ENCODE measurements at places on chromosomes 5 and 9.

DNA sequence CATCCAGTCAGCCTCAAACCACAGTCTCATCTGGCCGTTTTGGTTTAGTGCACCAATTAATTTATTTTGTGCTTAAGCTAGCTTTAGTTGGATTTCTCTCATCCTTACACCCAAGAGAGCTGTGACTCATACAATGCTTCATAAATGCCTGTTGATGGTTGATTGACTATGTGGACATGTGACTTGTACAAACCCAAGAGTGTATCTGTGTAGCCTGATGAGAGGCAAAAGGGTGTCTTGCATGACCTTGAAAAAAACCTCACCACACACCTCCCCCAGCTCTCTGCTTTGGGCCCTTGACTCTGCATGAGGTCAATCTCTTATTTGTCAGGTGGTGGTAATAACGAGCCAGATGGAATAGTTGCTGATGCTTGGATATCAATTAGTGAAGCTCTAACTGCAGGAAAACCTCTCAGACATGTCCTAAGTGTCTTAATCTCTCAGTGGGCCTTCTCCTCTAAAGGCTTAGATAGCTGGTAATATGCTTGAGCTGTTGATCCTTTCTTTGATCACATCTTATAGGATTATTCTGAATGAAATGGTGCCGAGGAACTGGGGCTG, 10.6 kb upstream of the GLRA1 start:
- no peak for DNase-seq

DNA sequence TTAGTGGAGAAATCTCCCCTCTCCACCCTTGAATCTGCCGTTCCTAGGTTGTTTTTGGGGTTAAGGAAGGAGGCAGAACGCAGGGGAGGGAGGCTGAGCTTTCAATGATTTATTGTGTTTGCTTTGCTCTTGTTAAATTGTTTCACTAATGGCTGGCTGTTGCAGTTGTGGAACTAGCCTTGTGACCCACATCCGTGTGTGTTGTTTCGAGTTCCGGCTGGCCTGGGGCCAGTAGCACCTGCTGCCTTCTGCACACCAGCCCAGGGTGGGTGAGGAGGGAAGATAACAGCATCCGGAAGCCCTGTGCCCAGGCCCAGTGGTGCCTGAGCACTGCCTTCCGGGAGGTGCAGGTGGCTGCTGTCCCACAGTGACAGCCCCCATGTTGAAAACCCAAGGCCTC, 3.6 kb downstream of the ERGIC1 start:
- DNase-seq, result no peak

GRCh38 chr5:141636106-141636412, 590 bp downstream of the HDAC3 start:
- DNase-seq, result no peak

DNA sequence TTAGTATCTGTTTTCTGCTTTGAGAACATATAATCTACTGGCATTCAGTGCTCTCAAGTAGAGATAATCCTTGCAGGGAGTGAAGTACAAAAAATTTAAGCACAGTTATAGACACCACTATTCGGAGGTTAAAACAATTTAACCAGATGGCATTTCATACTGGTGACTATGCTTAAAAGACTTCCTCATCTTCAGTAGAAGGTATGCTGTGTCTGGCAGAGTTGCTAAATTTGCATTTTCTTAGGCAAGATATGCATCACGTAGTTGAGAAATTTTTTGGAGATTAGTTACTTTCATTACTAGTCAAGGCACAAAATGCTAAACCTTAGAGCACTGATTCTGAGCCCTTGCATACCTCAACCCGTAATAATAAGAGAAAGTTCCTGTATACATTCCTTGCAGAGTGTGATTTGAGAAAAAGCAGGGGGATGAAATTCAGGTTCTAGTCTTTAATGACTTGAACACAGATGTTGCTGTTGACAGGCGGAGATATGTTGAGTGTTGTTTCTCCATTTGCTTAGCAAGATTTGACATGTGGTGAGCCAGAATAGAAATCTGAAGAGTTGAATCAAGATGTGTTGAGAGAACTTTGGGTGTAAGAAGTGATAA, 70.8 kb upstream of the STARD4 start:
- DNase-seq, result peak; percentile 46

DNA sequence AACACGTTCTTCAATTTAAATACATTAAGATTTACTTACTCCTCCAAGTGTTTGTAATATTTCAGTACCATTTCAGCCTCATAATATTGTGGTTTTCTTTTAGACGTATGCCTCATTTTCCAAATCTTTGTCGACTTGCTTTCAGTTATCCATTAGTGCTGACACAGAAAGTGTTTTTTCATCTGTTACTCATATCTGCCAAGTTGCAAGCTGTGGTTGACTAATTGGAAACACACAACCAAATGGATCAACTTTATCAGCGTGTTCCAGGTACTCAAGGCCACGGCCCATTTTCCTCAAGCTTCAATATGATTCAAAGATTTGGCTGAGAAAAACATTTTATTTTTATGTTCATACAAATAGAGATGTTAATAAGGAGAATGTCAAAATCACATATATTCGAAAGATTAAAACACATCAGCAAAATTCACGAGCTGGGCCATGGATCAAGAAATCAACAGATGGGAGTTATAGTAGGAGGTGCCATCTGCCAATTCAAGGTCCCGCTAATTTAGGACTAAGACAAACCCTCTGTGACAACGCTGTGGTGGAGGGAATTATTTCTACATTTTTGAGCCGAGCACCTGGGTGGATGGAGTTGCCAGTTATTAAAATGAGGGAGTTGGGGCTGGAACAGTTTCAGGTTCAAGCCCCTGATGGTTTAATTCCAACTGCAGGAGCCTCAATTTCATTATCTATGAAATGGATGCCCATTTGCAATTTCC, 27.2 kb upstream of the CCNJL start:
- no peak for DNase-seq

DNA sequence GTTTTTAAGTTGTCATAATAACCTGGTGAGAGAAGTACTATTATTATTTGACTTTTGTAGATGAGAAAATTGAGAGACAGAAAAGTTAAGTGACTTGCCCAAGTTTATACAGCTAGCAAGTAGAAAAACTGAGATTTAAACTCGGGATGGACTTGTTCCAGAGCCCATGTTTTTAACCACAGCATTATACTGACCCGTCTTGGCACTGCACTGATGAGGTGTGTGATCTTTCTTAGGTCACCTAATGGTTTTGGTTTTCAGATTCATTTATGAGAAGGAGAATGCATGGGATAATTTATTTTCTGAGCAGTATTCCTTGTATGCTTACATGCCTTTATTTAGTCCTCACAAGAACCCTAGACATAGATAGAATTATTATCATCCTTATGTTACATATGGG, 201.8 kb upstream of the CDKN2B start:
- DNase-seq, result no peak

DNA sequence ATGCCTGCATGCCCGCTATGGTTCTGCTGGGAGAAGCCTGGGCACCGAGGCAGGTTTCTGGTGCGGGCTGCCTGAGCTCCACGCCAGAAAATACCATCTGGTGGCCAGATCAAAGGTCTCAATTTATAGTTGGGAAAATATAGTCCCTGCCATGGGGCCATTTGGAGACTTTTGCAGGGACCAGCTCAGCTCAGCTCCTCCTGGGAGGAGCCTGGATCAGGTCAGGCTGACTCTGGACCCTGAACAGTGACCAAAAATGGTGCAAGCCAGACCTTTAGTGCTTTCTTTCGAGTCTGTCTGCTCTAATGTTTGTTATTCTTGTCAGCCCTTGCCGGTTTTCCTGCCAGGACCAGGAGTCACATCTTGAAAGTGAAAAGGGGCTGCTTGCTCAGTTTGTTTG, 31.8 kb downstream of the HMCN2 start:
- DNase-seq, result no peak

GRCh38 chr5:95728494-95729114, 2.5 kb upstream of the RHOBTB3 start:
- no peak for DNase-seq

- no peak for DNase-seq
Observed at GRCh38 chr5:107467137-107467932, 203.4 kb downstream of the EFNA5 start.

DNA sequence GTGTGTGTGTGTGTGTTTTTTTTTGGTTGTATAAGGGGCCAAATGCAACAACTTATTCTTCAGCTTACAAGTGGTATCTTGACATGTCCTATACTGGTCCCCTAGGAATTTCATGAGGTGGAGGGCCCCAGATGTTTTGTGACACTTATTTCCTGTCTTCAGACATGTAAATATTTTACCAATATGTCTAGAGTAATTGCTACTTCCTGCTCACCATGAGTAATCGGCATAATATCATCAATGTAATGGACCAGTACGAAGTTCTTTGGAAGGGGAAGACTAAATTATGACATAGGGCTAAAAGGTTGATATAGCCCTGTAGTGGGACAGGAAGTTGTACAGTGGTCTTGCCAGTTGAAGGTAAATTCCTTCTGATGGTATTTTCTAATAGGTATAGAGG, 3.7 kb upstream of the OTULIN start:
- DNase-seq, result no peak
